ENCODE measurements at places on chromosomes 5 and 9.

GRCh38 chr5:54317511-54318260 lies 7.3 kb upstream of the ARL15 start:
- no peak for DNase-seq

DNA sequence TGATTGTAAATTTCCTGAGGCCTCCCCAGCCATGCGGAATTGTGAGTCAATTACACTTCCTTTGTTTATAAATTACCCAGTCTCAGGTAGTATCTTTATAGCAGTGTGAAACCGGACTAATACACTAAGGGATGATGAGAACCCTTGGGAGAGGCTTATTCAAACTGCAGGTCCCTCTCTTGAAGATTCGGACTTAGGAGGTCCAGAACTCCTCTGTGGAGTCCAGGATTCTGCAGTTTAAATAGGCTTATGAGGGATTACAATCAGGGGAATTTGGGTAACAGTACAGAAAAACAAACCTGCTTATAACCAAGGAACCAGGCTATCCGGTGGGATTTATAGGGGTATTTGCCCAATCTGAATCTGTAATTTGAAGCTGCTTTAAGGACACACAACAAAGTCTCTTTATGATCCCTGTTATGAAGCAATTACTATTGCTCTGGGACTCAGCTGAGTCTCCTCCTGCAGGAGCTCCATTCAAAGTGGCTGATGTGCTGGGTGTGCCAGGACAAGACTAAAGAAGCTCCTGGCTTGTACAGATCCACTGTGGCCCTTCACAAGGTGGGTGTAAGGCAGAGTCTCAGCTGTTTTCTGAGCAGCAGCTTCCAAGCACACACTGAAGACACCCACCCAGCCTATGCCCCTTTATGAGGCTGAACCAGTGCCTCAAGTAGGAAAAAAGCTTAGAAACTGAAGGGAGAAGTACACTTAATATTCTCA lies 41.8 kb upstream of the LHFPL2 start:
- no peak for DNase-seq

GRCh38 chr5:22465177-22465576 lies 388.0 kb downstream of the CDH12 start:
- no peak for DNase-seq

- no peak for DNase-seq
Observed at GRCh38 chr9:100485196-100485595, 12.2 kb downstream of the TMEFF1 start.

DNA sequence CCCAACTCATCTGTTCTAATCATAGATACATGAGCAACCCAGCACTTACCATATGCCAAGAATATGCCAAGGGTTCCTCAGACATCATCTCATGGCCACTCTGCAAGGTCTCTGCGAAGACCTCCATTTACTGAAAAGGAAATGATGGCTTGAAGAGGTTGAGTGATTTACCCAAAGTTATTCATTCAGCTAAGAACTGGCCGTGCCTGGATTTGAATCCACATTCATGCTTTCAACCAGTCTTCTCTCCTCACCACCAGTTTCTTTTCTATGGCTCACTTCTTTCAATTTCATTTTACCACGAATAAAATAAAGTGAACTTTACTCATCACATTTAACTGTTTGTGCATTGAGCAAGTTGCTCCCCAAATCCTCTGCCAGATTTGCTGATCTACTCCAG lies 27.2 kb upstream of the FOXI1 start:
- no peak for DNase-seq

DNA sequence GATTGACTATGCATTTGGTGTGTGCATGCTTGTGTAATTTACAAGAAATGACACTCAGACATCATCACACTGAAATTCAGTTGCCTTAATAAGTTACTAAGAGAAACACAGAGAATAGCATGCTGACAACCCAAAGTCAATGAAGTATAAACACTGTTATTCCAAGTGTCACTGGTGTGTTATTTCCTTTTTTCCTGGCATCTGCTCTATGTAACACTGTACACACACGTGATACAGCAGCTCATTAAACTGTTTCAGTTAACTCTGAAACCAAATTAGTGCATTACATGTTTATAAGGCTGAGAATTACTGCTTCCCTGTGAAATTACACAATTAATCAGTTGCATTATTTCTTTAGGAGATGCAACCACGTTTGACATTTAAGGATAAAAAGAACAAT lies 252.7 kb downstream of the EFNA5 start:
- DNase-seq: no peak

GRCh38 chr5:67636091-67636490 lies 439.5 kb upstream of the CD180 start:
- DNase-seq: no peak

DNA sequence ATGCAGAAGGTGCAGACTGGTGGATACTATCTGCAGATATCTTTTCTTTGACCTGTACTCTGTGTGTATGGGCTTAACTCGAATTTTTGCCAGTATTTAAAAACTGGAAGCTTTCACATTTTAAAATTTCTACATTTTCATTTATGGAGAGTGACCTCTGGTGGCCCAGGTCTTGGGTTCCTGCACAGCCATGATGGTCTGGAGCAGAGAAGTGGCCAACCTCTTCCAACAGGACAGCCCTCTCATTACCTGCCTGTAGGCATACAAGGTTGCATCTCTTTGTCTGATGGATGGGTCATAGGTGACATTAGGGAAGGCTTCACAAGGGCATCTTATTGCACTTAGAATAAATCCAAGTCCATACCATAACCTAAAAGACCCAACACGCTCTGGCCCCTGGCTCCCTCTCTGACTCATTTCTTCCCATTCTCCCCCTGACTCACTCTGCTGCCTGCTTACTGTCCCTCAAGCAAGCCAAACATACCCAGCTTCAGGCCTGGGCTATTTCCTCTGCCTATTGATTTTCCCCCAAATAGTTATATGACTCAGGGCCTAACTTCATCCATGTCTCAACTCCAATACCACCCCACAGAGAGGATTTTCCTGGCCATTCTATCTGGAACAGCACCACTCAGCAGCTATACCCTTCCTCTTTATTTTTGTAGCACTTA lies 113.3 kb upstream of the SLC1A3 start:
- DNase-seq: no peak

DNA sequence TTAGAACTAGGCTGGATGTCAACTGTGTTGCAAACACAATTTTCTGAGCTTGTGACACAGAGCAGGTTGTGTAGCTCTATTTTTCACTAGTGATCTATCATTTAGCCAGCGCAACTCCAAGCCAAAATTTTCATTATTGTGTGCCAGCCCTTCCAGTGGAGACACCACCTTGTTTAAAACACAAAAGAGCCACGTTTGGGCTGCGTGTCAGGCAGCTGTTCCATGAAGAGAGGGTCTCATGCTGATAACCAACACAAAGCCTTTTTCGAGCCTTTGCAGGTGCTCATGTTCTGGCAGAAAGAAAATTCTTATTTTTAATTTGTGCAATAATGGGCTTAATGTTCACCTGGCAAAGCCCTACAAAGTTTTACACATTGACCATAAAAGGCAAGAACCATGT lies 237.6 kb upstream of the RGMB start:
- DNase-seq: no peak

- DNase-seq: no peak
Observed at GRCh38 chr5:43227655-43228054, 35.6 kb downstream of the NIM1K start.

- no peak for DNase-seq
Observed at GRCh38 chr5:175393897-175394296, 50.1 kb downstream of the DRD1 start.

DNA sequence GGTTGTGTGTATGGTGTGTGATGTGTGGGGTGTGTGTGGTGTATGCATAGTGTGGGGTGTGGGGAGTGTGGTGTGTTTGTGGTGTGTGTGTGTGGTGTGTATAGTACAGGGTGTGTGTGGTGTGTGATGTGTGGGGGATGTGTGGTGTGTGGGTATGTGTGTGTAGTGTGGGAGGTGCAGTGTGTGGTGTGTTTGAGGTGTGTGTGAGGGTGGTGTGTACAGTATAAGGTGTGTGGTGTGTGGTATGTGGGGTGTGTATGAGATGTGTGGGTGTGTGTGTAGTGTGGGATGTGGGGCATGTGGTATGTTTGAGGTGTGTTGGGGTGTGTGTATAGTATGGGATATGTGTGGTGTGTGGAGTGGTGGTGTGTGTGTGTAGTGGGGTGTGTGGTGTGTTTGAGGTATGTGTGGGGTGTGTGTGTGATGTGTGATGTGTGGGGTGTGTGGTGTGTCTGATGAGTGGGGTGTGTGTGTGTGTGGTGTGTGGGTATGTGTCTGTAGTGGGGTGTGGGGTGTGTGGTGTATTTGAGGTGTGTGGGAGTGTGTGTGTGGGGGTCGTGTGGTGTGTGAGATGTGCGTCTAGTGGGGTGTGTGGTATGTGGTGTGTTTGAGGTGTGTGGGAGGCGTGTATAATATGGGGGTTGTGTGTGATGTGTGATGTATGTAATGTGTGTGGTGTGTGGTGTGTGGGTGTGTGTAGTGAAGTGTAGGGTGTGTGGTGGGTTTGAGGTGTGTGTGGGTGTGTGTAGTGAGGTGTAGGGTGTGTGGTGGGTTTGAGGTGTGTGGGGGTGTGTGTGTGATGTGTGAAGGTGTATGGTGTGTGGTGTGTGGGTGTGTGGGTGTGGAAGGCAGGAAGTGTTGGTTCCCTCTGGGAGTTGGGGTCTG lies 8.6 kb downstream of the ECSCR start:
- peak; percentile 37 for DNase-seq

GRCh38 chr5:32618962-32619361 lies 33.6 kb downstream of the SUB1 start:
- no peak for DNase-seq

GRCh38 chr9:100890321-100890720 lies 138.2 kb upstream of the PLPPR1 start:
- DNase-seq: no peak

- DNase-seq: no peak
Observed at GRCh38 chr5:57215629-57216195, 41.9 kb downstream of the GPBP1 start.

DNA sequence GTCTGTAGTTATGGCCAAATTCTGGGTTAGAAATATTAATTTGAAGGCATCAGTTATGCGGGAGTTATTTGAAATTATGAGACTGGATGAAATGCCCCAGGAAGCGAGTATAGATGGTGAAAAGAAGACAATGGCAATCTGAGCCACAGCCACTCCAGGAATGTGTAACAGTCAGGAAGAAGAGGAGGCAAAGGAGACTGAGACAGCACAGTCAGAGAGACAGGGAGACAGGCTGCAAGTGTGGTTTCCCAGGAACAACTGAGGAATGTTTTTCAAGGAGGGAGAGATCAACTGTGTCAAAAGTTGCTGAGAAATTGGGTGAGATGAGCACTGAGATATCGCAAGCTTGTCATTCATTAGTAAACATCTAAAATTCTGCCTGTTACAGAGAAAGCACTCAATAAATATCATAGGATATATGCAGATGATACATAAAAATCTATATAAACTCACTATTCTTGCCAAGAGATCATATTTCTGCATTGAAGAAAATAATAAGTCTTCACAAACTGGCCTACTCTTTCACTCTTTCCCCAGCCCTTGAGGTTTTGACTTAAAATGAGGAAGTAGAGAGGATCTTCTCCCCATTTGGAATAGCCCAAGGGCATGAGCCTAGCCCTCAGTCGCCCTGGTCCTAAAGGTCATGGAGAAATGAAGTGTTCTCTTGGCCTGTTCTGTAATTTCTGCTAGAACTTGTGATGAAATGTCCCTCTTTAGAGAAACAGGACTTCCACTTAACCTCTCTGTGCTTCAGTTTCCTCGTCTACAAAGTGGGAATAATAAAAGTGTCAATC lies 48.5 kb upstream of the RLN1 start:
- no peak for DNase-seq

DNA sequence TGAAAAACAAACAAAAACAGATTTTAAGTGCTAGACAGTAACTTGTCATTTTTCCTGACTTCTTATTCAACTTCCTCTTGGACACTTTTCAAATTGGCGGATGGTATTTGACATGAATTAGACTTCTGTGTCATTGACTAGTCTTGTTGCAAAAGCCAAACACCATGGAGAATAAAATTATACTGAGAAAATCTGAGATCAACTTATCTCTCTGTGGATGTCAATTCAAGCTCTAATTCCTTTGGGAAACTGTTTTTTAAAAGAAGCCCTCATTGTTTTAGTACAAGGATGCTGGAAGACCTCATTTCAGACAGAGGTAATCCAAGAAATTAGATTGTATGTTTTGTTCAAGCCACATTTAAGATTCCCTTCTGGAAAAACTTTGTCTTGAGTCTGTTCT lies 831.0 kb downstream of the SEMA5A start:
- no peak for DNase-seq

DNA sequence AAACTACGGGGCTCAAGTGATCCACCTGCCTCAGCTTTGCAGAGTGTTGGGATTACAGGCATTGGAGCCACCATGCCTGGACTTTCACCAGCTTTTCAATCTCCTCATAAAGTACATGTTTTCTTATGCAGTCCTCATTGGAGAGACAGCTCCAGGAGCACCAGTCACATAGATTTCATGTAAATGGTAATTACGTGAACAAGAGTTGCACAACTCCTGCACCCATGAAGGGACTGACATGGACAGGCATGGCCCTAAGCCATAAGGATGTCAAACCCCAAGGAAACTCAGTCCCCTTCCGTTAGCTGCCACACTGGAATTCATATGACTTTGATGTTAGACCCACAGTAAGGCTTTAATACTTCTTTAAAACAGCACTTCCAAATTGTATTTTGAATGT lies 7.6 kb upstream of the ADGRV1 start:
- DNase-seq: no peak

DNA sequence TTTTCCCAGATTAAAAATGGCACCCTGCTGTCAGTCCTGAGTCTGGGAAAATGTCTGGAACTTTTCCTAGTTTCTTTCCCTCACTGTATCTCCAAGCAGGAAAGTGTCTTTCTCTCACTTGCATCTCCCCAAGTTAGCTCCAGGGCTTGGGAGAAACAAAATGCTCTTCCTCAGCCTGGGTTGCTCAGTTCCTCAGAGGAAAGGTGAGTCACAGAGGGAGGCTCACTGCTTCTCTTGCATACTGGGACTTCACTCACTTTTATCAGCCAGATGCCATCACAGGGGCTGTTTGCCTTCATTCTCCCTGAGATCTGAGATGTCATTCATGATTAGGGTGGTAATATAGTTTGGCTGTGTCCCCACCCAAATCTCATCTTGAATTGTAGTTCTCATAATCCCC lies 519.9 kb downstream of the SEMA5A start:
- DNase-seq: no peak

GRCh38 chr5:10485142-10485795 lies 43.6 kb downstream of the ROPN1L start:
- DNase-seq: no peak

- no peak for DNase-seq
Observed at GRCh38 chr9:93468763-93469456, 15.5 kb upstream of the FAM120AOS start.

DNA sequence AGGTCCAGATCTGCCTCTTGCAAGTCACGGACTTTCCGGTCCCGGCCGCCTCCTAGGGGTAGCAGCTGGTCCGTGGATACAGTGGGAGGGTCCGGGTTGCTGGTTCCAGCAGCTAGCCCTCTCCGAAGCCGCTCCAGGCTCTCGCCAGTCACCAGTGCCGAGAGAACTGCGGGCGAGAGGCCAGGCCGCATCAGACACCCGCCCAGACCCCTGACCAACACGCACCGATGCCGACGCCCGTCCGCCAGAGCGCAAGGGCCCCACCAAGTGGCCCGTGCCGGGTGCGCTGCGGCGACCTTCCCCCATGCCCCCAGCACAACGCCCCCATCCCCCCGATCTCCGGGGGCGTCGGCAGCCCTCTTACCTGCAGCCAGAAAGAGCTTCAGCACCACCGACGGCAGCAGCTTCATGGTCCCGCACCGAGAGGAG lies 470 bp downstream of the HBEGF start:
- DNase-seq: no peak

Measured in CD4-positive, alpha-beta T cell treated with Interleukin-17A for 4 hours (primary cell).